ENCODE measurements at places on chromosomes 2 and 18. TPM values are rescaled to one million over a fixed set of nuclear protein-coding genes. Genes with fewer than 3 reads are reported as not detected.
A peak's percentile ranks its signal among the peaks of the same experiment; 100 is the strongest.

DNA sequence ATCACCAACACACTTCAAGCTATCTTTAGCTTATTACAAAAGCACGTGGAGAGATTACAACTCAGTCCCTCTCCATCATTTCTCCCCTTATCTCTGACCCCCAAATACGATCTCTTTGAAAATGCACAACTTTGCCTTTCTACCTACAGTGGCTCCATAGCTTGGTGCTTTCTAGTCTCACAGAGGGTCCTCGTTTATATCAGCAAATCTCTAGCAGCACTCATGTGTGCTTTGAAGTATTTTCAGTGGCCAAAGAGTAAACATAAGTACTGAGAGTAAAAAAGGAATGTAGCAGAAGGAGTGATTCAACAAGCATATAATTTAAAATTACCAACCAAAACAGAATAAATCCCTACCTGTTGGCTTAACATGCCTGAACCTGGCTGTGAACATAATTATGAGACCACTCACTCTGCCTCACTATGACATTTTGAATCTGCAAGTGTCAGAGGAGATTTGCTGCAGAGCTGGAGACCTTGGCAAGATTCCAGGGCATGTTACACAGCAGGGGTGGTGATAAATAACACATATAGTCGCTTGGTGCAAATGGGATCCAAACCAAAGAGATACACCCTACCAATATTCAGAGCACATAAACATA lies 54.6 kb downstream of the LAMA3 start:
- no peaks in the 10 kb centered on the region for H3K36me3 ChIP-seq
- no peak for DNase-seq
- peaks cover 6% of the 10 kb centered on the region for H3K4me1 ChIP-seq
- H3K27me3 ChIP-seq, result no peaks in the 10 kb centered on the region
- H3K4me3 ChIP-seq, result no peak overlapping the region

DNA sequence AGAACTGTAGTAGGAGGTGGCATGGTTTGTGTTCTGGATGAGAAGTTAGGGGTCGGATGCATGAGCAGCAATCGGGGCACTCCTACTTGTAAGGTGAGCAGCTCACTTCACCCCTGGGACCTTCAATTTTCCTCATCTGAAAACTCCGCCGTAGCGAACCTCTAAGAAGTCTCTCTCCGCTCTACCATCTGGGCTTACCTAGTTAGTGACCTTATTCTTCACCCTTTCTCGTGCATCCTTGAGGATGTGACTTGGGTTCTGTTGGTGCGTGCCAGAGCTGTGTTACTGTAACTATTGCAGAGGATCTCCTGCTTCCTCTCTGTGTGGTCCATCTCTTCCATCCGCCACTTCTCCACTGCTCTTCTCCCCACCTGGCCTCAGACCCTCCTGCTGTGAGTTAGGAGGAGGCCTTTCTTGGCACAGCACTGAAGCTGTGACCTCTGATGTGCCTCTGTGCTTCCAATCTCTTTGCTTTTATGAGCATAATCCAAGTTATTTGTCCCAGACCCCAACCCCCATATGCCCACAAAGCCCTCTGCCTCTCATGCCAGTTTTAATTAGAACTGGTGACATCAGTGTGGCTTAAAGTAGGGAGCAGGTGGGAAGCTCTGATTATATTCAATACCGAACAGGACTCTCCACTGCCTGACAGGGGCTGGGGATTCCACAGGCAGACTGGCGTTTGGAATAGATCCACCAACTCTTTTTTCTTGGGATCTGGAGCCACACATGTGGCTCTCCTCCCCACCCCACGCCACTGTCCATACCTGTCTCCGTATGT lies 178.4 kb downstream of the BCL2 start:
- no peak for DNase-seq
- H3K27me3 ChIP-seq, result peaks cover 2% of the 10 kb centered on the region
- H3K27ac ChIP-seq, result no peak overlapping the region

- H3K36me3 ChIP-seq, result 0 out of 2 replicates have a peak, but pooled peaks cover 12% of the 10 kb centered on the region
- peak; percentile 48 for DNase-seq
- H3K27ac ChIP-seq, result peak overlapping the region; percentile 19
- no peaks in the 10 kb centered on the region for H3K27me3 ChIP-seq
Observed at GRCh38 chr2:111168528-111169239, 48.0 kb downstream of the BCL2L11 start.

DNA sequence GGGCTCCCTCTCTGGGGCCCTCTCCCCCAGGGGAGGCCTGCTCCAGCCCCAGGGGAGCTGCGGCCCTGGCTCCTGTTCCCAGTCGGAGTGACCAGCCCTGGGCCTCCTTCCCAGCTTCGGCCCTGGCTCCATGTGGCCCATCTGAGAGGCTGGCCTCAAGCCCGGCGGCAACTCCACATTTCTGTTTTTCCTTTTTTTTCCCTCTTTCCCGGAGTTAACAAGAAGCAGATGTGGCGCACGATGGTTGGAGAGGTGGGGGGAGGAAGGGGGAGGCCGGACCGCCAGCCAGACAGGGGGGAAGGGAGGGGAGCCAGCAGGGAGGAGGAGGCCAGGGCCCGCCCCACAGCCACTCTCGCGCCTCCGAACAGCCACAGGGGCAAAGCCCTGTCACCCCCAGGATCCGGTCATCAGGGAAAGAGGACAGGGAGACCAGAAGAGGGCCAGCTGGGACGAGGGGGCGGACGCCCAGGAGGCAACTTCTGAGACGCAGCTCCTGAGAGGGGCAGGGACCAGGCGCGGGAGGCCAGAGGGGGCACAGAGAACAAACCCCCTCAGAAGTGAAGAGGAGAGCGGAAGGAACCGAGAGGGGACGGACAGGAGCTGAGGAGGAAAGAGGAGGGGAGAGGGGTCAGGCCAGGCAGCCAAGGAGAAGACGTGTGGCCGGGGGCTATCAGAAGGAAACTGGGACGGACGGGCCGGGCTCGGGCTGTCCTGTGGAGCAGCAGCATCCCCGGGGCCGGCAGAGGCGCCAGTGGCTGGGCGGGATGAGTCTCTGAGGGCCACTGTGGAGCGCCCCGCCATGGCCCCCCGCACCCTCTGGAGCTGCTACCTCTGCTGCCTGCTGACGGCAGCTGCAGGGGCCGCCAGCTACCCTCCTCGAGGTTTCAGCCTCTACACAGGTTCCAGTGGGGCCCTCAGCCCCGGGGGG lies at the start of gene EMILIN1:
Gene EMILIN1 (plus strand): TSS at position 349 of the 928 bp plus-strand sequence. CDS start 451 bp downstream, at position 800.
- no peak for DNase-seq
- H3K27me3 ChIP-seq, result no peaks in the 10 kb centered on the region
- H3K27ac ChIP-seq, result no peak within 1 kb of the TSS

DNA sequence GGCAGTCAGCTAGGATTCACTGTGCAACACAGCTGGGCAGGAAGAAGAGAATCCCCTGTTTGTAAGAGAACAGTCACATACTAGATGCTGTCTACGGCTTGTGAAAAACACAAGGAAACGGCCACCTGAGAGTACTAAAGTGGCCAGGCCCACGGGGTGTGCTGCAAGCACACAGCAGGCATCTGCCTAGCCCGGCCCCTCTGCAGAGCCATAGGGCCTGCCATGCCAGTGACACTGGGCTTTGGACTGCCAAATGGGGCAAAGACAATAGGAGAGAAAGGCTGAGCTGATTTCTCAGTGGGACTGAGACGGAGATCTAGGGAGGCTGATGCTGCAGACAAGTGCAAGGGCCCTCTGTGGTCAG lies 10.3 kb downstream of the TUBB6 start:
- H3K27ac ChIP-seq, result no peak overlapping the region
- DNase-seq, result no peak
- no peak overlapping the region for H3K4me3 ChIP-seq
- no peaks in the 10 kb centered on the region for H3K4me1 ChIP-seq
- peaks cover 18% of the 10 kb centered on the region for H3K36me3 ChIP-seq

DNA sequence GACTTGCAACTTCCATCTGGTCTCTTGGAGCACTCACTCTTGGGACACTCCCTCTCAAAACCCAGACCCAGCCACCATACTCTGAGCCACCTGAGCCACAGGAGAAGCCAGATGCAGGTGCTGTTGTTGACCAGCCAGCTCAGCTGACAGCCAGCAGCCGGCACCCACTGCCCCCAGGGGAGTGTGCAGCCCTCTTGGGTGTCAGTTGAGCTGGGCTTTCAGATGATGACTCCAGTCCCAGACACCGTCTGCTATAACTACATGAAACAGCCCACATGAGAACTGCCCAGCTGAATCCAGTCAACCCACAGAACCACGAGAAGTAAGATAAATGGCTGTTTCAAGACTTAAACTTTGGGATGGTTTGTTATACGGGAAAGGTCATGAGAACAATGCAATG lies 10.7 kb upstream of the IGFBP2 start:
- no peak overlapping the region for H3K27ac ChIP-seq
- no peaks in the 10 kb centered on the region for H3K36me3 ChIP-seq
- no peak overlapping the region for H3K4me3 ChIP-seq
- H3K4me1 ChIP-seq, result no peaks in the 10 kb centered on the region
- no peak for DNase-seq

GRCh38 chr2:172242961-172243360 lies 140.3 kb upstream of the DLX2 start:
- H3K4me1 ChIP-seq, result peaks cover 31% of the 10 kb centered on the region
- no peaks in the 10 kb centered on the region for H3K27me3 ChIP-seq

DNA sequence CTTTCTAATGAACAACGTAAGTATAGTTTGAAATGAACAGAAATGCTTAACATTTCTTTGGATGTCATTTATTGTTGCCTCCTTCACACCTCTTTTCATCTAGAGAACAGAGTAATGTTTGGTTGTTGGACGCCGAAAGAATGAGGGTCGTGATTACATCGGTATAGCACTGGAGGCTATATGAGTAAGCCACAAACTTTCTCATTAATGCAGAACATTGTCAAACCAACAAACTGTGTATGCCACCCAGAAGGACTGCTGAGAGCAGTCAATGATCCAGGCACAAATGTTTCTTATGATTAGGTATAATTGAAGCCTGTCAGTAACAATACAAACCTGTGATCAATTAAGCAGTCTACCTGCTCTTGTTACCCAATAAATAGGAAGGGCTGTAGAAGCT lies 1494.7 kb upstream of the NXPH2 start:
- no peaks in the 10 kb centered on the region for H3K27me3 ChIP-seq
- no peak overlapping the region for H3K4me3 ChIP-seq
- DNase-seq, result no peak
- no peak overlapping the region for H3K27ac ChIP-seq
- no peaks in the 10 kb centered on the region for H3K36me3 ChIP-seq

GRCh38 chr18:37481072-37481471 lies 84.5 kb downstream of the CELF4 start:
- no peaks in the 10 kb centered on the region for H3K36me3 ChIP-seq
- no peak for DNase-seq
- no peak overlapping the region for H3K27ac ChIP-seq

- no peak overlapping the region for H3K4me3 ChIP-seq
- no peaks in the 10 kb centered on the region for H3K36me3 ChIP-seq
- H3K4me1 ChIP-seq, result no peaks in the 10 kb centered on the region
- no peak for DNase-seq
- peaks cover 12% of the 10 kb centered on the region for H3K27me3 ChIP-seq
Observed at GRCh38 chr2:219056896-219057708, 3.6 kb downstream of the IHH start.

DNA sequence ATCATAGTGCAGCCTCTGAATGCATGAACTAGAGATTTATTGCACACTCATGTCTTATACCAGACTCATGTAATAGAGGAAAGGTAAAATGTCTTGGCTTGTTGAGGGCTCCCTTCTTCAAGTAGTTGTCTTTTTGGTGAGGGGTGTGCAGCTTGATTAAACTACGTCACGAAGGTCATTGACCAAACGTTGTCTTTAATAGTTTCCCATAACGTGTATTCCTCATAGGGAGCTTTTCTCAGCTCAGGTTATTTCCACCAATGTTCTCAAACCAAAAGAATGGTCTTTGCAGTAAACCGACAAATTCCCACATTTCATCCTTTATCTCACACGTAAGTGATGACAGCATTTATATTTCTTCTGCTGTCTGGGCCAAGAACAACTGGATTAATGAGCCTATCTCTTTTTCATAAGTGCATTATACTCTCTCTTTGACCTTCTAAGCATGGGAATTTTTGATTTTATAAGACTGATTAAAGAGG lies 547.7 kb upstream of the ZEB2 start:
- H3K27ac ChIP-seq, result no peak overlapping the region
- H3K36me3 ChIP-seq, result no peaks in the 10 kb centered on the region
- no peaks in the 10 kb centered on the region for H3K4me1 ChIP-seq
- no peak for DNase-seq

DNA sequence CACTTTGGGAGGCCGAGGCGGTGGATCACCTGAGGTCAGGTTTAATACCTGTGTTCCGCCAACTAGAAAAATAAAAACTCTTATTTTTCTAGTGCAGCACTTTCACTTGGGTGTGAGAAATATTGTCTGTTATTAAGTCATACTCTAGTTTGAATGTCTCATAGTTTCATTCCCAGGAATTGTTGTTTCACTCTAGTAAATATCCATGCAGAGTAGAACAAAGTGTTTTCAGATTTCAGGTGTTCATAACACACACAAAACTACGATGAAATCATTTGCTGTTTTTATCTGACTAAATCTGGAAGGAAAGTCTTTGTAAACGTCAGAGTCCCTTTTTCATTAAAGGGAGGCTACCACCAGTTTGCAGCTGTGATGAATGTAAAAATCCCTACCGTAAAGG lies 4.0 kb downstream of the FAM117B start:
- H3K4me3 ChIP-seq, result no peak overlapping the region
- DNase-seq, result no peak
- no peak overlapping the region for H3K27ac ChIP-seq
- H3K36me3 ChIP-seq, result no peaks in the 10 kb centered on the region

GRCh38 chr2:224038049-224038829 lies 847 bp downstream of the SERPINE2 start:
- H3K4me1 ChIP-seq, result peaks cover 7% of the 10 kb centered on the region
- H3K36me3 ChIP-seq, result no peaks in the 10 kb centered on the region
- H3K4me3 ChIP-seq, result peak overlapping the region; percentile 68
- no peaks in the 10 kb centered on the region for H3K27me3 ChIP-seq
- peak overlapping the region; percentile 67 for H3K27ac ChIP-seq

DNA sequence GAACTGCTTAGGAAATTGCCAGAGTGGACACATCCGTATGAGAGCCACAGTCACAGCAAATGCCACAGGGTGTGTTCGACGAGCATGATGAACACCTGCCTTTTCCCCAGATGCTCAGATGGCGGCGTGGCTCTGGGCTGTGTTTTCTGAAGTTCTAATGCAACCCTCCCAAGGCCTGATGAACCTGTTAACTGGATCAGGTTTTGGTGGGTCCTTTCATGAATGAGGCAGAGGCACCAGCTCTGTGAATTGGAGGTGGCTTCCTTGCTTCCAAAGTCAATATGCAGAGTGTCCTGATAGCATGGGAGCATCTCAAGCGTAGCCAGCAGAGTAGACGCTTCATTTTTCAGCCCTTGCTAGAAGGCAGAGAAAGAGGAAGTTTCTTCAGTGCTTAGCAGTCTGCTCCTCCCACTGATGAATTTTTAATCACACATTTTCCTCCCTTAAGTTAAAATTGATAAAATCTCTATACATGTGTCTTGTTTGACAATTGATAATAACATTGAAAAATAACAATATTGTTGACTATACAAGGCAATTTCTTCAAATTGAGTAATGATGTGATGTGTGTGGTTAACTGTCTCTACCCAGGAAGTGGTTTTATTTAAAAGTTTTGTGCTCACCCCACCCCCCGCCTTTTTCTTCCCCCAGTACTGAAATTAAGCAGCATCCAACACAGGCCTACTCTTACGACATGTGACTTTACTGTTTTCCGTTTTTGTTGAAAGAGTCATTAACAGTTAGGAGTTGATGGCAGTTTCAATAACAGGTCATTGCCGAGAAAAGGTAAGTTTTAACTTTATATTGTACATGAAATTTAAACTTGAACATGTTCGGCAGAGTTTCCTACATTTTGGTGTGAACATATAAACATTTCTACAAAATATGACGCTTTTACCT lies at the start of gene ARHGAP15:
Gene ARHGAP15 (plus strand): TSS at position 739 of the 900 bp plus-strand sequence.
- no peak within 1 kb of the TSS for H3K4me3 ChIP-seq
- H3K36me3 ChIP-seq, result no peaks in the 10 kb centered on the region
- H3K27ac ChIP-seq, result no peak within 1 kb of the TSS

TXNDC2 gene
- 0.12 TPM for total RNA-seq
